BJ (cell line): ENCODE measurements at places on chromosomes 2 and 18.

DNA sequence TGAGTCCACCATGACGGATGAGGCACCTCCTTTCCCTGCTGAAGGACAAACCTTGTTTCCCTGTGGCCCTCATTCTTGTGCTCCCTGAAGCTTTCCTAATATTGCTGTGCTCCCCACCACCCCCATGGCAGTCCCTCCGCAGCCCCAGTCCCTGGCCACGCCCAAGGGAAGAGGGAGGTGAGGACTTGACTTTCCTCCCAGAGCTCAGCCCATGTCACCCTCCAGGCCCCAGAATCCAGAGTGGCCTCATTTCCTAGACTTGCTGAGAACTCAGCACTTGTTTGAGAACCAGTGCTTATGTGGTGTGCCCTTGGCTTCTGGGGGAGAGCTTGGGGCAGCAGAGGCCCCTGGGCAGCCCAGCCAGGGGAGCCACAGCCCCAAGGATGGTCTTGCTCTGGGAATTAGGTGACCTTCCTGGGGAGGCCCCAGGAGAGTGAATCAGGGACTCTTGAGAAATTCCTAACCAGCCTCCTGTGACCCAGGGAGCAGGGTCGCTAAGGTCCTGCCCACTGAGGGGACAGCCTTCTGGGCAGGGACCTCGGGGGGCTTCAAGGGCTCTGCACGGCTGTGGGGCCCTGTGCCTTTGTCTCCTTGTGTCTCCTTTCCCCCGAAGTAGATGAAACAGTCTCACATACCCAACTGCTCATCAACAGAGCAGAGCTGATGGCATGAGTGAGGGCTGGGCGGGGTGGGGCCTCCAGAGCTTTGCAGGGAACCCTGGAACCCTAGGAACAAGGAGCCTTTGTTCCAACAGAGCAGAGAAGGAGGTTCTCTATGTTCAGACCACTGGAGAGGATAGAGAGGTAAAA lies 27.9 kb downstream of the PSD4 start:
- no peak for DNase-seq

DNA sequence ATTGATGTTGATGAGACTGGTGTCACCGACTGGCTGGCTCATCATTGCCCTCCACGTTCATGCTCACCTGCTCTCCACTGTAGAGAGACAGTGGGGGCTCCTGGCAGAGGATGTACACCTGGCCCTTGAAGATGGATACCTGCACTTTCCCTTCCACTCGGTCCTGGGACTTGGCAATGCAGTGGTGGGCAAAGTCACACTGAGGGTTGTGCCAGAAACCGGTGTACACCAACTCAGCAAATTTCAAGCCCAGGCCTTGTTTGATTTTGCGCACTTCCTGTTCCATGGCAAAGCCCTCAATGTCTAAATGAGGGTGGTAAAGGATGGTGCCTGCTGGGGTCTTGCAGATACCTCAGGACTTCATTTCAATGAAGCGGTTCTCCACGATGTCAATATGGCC lies 32.5 kb downstream of the GEMIN6 start:
- no peak for DNase-seq

GRCh38 chr2:11955314-11955713 lies 208.9 kb downstream of the LPIN1 start:
- no peak for DNase-seq

DNA sequence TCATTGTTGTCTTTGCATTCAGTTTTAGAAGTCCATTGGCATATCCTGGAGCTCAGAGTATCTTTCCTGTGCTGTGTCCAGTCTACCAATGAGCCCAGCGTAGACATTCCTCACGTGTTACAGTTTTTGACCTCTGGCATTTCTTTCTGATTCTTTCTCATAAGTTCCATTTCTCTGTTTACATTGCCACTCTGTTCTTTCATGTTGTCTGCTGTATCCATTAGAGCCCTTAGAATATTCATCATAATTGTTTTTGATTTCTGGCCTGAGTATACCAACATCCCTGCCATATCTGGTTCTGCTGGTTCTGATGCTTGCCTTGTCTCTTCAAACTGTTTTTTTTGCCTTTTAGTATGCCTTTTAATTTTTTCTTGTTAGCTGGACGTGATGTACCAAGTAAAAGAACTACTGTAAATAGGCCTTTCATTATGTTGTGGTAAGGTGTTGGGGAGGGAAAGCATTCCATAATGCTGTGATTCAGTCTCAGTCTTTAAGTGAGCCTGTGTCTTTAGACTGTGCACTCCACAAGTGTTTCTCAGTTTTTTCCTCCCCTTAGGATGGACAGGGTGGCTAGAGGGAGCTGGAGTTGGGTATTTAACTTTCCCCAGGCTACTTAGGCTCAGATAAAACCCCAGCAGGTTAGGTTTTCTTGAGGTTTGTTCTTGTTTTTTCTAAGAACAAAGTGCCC lies 35.6 kb downstream of the CEP192 start:
- no peak for DNase-seq

DNA sequence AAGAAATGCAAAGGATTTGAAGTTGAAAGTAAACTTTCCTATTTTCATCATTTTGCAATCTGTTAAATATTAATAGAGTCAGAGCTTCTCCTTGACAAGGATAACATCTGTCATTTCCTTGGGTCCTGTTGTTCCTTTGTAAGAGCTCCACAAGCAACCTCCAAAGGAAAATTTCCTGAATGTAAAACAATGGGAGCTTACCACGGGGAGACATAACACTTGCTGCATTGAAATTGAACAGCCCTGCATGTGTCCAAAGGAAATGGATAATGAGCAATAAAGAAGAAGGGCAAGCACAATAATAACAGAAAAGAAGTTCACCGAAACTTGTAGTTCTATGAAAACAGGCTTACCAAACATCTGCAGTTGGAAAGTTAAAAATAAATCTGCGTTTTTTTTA lies 42.0 kb upstream of the SCG2 start:
- DNase-seq, result no peak

GRCh38 chr2:144267239-144267638 lies 252.7 kb downstream of the ZEB2 start:
- no peak for DNase-seq

- no peak for DNase-seq
Measured at GRCh38 chr18:54961016-54961423, 1.8 kb upstream of the CCDC68 start.

DNA sequence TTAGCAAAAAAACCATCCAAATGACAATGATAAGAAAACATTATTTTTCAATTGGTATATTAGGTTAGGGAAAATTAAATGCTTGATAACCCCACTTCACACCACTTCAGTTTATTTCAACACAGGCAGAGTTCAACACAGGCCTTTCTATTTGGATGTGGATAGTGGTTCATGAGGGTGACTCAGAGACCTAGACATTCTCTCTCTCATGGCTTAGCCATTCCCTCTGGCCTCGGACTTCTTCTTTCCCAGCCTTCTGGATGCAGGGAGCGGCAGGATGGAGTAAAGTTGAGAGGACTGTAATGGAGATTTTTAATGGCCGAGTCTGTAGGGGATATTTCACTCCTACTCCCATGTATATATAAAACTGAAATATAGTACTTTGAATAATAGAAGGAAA lies 109.7 kb downstream of the CTNNA2 start:
- DNase-seq, result no peak

- DNase-seq, result peak; percentile 29
Measured at GRCh38 chr18:40371673-40372072, 1583.4 kb upstream of the PIK3C3 start.

DNA sequence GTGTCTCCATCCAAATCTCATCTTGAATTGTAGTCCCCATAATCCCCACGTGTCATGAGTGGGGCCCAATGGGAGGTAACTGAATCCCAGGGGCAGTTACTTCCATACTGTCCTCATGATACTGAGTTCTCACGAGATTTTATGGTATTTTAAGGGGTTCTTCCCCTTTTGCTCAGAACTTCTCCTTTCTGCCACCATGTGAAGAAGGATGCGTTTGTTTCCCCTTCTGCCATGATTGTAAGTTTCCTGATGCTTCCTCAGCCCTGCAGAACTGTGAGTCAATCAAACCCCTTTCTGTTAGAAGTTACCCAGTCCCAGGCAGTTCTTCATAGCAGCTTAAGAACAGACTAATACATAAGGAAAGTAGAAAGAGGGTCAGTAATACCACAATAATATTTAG lies 480.4 kb downstream of the KCNJ3 start:
- no peak for DNase-seq

- DNase-seq, result no peak
Measured at GRCh38 chr18:63314062-63314790, 5.3 kb downstream of the BCL2 start.

DNA sequence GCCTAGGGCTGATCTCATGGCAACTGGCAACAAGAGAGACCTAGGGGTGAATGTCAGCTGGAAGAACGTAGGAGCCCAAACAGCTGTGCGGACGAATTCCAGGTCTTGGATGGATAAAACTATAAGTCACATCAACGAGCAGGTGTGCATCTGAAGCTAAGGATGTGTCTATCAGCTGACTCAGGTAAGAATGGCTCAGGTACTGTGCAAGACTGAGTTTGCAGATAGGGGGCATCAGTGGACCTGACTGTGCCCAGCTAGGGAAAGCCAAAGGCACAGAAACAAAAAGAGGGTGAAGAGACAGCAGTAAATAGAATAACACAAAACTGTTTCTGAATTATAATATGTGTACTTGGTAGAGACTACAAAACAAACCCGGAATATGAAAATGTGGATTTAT lies 357.3 kb downstream of the ZEB2 start:
- no peak for DNase-seq

GRCh38 chr2:230144355-230144754 lies 75.4 kb downstream of the SP110 start:
- DNase-seq, result no peak

- no peak for DNase-seq
Measured at GRCh38 chr18:70072678-70073077, 125.0 kb upstream of the CD226 start.

DNA sequence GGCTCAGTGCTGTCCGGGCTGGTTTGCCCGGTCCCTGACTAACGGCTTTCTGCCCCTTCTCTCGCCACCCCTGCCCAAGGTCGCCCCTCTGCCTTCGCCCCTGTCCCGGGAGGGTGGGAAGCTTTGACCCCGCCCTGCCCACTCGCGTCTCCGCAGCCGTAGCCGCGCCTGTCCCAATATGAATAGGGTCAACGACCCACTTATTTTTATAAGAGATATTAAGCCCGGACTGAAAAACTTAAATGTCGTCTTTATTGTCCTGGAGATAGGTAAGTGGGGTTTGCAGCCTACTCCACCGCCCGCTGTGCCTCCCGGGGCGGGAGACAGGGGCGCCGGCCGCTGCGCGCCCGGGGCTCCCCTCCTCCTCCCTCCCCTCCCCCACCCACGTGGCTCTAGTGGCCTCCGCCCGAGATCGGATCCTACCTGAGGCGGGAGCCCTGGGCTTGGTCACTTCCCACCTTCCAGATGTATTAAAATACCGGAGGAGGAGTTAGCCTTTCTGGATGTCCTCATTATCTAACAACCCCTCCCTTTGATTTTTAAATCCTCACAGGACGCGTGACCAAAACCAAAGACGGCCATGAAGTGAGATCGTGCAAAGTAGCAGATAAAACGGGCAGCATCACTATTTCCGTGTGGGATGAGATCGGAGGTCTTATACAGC lies 633 bp downstream of the NABP1 start:
- DNase-seq, result no peak

GRCh38 chr18:63439334-63439733 lies 17.1 kb upstream of the VPS4B start:
- DNase-seq, result no peak

DNA sequence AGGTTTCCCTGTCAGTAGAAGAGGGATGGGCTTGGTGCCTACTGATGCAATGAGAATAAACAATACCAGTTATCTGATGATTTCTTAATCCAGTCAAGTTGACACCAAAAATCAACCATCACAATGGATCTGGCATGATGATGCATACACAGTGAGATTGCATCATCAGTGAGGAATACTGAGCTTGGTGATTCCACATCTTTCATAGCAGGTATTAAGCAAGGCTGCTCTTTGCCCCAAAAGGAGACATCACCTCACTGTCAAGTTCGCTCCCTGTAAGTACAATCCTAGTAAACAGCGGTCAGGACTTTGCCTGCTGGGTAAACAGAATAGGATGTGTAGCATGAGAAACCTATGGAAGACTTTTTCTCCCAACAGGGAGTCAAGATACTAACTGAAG lies 282.7 kb upstream of the CDH2 start:
- DNase-seq, result no peak

DNA sequence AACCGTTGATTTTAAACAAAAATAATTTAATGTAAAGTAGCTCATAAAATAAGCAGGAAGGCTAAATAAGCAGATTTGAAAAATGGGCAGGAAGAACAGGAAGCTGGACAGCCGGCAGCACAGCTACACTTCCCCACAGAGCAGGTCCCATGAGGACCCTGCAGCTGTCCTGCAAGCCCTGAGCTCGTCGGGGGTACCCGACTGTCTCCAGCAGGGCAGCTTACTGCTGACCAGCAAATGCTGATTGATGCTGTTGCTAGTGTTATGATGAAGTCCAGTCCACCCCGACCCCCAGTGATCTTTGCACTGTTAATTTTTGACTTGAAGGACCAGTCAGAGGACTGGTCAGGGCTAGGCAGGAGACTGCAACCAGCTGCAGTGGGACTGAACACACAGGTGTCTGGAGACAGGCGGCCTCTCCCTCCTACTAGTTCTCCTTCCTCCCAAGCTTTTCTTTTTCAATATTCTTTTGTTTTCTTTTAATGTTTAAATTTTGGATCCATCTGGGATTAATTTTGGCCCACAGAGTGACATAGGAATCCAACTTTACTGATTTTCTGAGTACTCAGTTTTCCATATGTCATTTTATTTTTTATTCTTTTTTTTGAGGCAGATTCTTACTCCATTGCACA lies 27.7 kb downstream of the POLE4 start:
- no peak for DNase-seq

DNA sequence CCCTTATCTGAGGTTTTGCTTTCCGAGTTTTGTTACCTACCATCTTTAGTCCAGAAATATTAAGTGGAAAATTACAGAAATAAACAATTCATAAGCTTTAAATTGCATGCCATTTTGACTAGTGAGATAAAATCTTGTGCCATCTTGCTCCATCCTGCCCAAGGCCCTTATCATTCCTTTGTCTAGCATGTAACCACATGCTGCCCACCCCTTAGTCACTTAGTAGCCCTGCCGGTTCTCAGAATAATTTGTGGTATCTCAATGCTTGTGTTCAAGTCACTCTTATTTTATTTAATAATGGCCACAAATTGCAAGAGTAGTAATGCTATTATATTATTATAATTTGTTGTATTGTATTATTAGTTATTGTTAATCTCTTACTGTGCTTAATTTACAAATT lies 36.8 kb upstream of the VPS54 start:
- no peak for DNase-seq

GRCh38 chr2:237689336-237690131 lies 62.1 kb downstream of the LRRFIP1 start:
- no peak for DNase-seq

GRCh38 chr2:235981631-235982030 lies 186.6 kb downstream of the GBX2 start:
- DNase-seq, result no peak

- DNase-seq, result no peak
Measured at GRCh38 chr2:17427401-17427800, 90.8 kb downstream of the RAD51AP2 start.
